Regular cardiac myocyte (primary cell): ENCODE measurements at places on chromosomes 2 and 18. TPM values are rescaled to one million over a fixed set of nuclear protein-coding genes. Genes with fewer than 3 reads are reported as not detected.

The SLC4A5 gene
- total RNA-seq = under 0.01 TPM in 1 of 2 replicates, not detected in the other

The CRACDL gene
- total RNA-seq = under 0.01 TPM in 1 of 2 replicates, not detected in the other

The CXCR4 gene
- total RNA-seq = 0.77 and 0.85 TPM in 2 replicates

The KLHL41 gene
- 0.38 and 0.85 TPM in 2 replicates for total RNA-seq

The EML6 gene
- total RNA-seq = 0.58 and 1.1 TPM in 2 replicates

The DNAH6 gene
- under 0.01 TPM in 2 replicates for total RNA-seq

The ARHGAP15 gene
- total RNA-seq = not detected in 2 replicates

The GPR55 gene
- total RNA-seq = not detected in 2 replicates

The RTKN gene
- 10.2 and 13.5 TPM in 2 replicates for total RNA-seq

The PLGLB1 gene
- not detected in 2 replicates for total RNA-seq

The CLEC4F gene
- not detected in 2 replicates for total RNA-seq

The KYNU gene
- 0.38 and 2.8 TPM in 2 replicates for total RNA-seq

The ZSWIM2 gene
- total RNA-seq = under 0.01 TPM in 2 replicates

The ITPRID2 gene
- total RNA-seq = 147 and 181 TPM in 2 replicates

The TMEM178A gene
- 0.19 and 1.1 TPM in 2 replicates for total RNA-seq

The RNASEH1 gene
- 27.9 and 46.2 TPM in 2 replicates for total RNA-seq

The CNTNAP5 gene
- total RNA-seq = under 0.01 TPM in 2 replicates

The FHL2 gene
- 247 and 287 TPM in 2 replicates for total RNA-seq

The MAB21L4 gene
- total RNA-seq = not detected in 2 replicates

The STON1 gene
- total RNA-seq = 3.6 and 20.0 TPM in 2 replicates

The TEX44 gene
- not detected in 2 replicates for total RNA-seq

The SLC4A3 gene
- total RNA-seq = 0.96 and 4.2 TPM in 2 replicates

The DSG1 gene
- total RNA-seq = not detected in 2 replicates

The EFR3B gene
- total RNA-seq = 0.56 and 1.7 TPM in 2 replicates

The RGPD3 gene
- total RNA-seq = 0.19 and 0.85 TPM in 2 replicates

The TMEM200C gene
- total RNA-seq = under 0.01 and 0.19 TPM in 2 replicates

The CD8B2 gene
- total RNA-seq = not detected in 2 replicates

The SP110 gene
- total RNA-seq = 3.9 and 6.5 TPM in 2 replicates

The LIMS4 gene
- total RNA-seq = 8.1 and 14.1 TPM in 2 replicates

The TFPI gene
- 413 and 866 TPM in 2 replicates for total RNA-seq

The PLCL1 gene
- total RNA-seq = 7.3 and 12.3 TPM in 2 replicates

The C1GALT1C1L gene
- 1.1 and 1.3 TPM in 2 replicates for total RNA-seq

The TRABD2A gene
- 2.5 and 9.8 TPM in 2 replicates for total RNA-seq

The TSGA10 gene
- 0.96 and 5.1 TPM in 2 replicates for total RNA-seq

The DHRS9 gene
- under 0.01 and 0.19 TPM in 2 replicates for total RNA-seq

The COL6A3 gene
- total RNA-seq = 664 and 1,543 TPM in 2 replicates

The KCNF1 gene
- under 0.01 TPM in 1 of 2 replicates, not detected in the other for total RNA-seq

The LTBP1 gene
- total RNA-seq = 214 and 375 TPM in 2 replicates

The HRH4 gene
- total RNA-seq = under 0.01 and 0.28 TPM in 2 replicates

The CIB4 gene
- total RNA-seq = not detected in 2 replicates
